ENCODE measurements at places on chromosomes 2 and 18.

DNA sequence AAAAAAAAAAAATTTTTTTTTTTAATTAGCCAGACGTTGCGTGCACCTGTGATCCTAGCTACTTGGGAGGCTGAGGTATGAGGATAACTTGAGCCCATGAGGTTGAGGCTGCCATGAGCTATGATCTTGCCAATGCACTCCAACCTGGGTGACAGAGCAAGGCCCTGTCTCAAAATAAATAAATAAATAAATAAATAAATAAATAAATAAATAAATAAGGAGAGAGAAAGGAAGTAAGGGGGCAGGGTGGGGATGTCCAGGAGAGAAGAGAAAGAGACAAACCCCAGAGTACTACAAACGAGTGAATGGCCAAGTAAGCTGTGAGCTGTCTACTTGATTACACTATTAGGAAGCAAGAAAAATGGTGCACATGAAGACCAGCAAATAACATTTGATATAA is 7.7 kb upstream of the PMAIP1 start:
- no peak for DNase-seq

- DNase-seq, result no peak
Measured at GRCh38 chr2:147027436-147027835, 817.4 kb upstream of the ACVR2A start.

DNA sequence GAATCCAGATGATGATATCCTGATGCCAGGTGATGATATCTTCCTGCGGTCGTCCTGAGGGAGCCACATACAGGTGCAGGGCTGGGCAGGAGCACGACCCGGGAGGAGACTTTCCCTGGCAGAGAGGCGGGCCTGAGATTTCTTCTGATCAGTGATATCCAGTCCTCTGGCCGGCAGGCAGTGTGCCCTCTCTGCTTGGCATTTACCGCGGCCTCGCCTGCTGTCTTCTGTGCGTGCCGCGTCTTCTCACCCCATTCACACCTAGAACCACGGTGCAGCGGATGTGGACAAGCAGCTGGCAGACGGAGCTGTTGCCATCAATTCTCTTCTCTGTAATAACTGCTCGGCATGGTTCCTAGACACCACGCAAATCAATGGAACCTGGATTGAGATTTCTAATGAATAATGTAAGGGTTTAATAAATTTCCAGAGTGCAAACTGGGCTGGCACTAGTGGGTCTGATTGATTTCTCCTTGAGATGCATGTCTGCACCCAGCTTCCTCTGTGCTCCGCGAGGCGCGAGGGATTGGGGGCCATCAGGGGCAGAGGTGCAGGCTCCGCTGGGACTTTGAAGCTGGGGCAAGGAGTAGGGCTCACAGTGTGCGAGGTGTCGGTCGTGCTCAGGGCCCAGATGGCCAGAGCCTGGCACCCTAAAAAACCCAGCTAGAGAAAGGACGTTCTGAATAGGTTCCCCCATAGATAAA is 208.9 kb upstream of the HDAC4 start:
- no peak for DNase-seq

- no peak for DNase-seq
Measured at GRCh38 chr18:44988821-44989587, 308.3 kb downstream of the SETBP1 start.

DNA sequence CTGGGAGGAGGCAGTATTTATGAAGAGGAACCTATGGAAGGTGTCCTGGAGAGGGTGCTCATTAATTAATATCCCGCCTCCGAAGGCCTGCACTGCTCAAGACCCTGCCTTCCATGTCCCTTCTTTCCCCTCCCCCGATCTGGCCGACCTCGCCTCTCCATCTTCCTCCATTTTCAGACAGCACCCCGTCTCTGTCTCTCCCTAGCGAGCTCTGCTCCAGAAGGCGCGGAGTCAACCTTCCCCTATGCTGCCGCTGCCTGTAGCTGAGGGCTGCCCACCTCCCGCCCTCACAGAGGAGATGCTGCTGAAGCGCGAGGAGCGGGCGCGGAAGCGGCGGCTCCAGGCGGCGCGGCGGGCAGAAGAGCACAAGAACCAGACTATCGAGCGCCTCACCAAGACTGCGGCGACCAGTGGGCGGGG is 1.1 kb upstream of the WBP1 start:
- no peak for DNase-seq

- no peak for DNase-seq
Measured at GRCh38 chr2:194745557-194746146, 911.4 kb upstream of the SLC39A10 start.

GRCh38 chr2:121778741-121779487 is 23.5 kb downstream of the TSN start:
- DNase-seq, result no peak

DNA sequence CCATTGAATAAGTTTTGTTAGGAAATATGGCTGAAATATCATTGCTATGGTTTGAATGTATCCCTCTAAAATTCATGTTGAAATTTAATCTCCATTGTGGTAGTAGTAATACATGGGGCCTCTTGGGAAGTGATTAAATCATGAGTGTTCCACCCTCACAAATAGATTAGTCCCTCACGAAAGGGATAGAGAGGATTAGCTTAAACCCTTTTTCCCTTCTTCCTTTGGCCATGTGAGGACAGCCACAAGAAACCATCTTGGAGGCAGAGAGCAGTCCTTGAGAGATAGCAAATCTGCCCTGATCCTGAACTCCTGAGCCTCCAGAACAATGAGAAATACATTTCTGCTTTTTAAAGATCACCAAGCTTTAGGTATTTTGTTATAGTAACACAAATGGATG is 274.2 kb downstream of the CDH19 start:
- no peak for DNase-seq

GRCh38 chr2:176554101-176555048 is 285.1 kb downstream of the MTX2 start:
- no peak for DNase-seq

DNA sequence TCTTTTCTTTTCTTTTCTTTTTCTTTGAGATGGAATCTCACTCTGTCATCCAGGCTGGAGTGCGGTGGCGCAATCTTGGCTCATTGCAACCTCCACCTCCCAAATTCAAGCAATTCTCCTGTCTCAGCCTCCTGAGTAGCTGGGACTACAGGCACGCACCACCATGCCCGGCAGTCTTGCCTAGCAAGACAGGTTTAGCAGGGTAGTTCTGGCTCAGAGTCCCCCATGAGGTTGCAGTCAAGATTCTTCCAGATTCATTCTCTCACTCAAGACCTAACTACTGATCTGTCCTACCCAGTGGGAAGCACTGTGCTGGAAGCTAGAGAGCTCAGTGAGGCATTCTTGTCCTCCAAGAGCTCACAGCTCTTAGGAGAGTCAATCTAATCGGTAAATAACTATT is 17.6 kb upstream of the ZAP70 start:
- no peak for DNase-seq

DNA sequence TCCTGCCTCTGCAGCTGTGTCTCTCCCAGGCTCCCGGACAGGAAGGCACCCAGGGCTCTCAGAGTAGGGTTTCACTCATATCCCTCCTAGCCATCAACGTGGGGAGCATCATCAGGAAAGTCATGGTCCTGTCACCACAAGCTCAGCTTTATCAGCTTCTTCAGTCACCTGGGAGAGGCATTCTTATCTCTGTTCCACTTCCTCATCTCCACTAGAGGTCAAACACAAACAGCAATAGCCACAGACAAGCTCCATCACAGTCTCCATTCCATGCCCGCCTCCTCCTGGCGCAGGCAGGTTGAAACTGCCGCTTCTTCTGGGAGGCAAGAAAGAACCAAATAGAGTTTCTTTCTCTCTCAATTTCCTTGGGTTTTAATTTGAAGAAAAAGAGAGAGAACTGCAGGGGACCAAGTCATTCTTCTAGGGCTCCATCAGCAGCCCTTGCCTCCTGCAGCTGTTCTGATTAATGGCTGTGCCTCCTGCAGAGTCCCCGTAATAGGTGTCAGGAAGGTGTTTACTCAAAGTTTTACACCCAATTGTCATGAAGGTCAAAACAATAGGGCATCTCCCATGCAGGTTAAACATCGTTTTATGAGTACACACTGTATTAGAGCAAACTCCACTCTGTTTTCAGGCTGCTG is 377.9 kb downstream of the TMEM182 start:
- DNase-seq, result no peak

GRCh38 chr2:209761566-209761965 is 10.1 kb upstream of the UNC80 start:
- no peak for DNase-seq

DNA sequence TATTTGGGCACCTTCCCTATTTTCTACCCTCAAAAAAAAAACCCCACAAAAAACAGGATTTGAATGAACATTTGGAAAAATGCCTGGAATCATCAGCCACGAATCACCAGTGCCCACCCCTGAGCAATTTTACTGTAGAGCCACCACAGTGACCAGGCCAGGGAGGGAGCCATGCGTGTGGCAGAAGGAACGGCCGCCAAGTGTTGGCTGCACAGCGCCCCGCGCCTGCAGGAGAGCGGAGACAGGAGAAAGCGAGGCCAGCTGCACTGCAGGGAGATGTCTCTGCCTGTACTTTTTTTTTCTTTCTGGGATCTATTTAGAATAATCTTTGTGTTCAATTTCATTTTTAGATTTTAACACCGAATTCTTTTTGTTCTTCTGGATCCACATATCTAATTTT is 269.3 kb upstream of the RAB12 start:
- no peak for DNase-seq

GRCh38 chr2:23055251-23055650 is 329.7 kb upstream of the KLHL29 start:
- no peak for DNase-seq

DNA sequence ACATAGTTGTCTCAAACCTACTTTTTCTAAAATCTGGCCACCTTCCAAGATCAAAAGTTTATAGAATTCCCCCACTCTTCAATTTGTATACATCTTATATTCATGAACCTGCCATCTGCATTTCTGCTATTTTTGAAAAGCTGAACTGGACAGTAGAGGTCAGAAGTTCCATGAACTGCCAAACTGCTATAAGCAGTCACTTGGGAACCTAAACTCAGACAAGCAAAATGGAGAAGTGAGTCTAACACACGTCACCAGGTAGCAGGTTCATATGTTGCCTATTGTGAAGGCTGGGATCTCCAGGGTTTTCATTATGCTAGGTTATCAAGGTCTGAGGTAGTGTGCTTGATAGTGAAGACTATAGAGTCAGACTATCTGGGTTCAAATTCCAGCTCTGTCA is 2.0 kb upstream of the MYO1B start:
- no peak for DNase-seq

- DNase-seq, result no peak
Measured at GRCh38 chr2:39874236-39874635, 95.2 kb upstream of the THUMPD2 start.

DNA sequence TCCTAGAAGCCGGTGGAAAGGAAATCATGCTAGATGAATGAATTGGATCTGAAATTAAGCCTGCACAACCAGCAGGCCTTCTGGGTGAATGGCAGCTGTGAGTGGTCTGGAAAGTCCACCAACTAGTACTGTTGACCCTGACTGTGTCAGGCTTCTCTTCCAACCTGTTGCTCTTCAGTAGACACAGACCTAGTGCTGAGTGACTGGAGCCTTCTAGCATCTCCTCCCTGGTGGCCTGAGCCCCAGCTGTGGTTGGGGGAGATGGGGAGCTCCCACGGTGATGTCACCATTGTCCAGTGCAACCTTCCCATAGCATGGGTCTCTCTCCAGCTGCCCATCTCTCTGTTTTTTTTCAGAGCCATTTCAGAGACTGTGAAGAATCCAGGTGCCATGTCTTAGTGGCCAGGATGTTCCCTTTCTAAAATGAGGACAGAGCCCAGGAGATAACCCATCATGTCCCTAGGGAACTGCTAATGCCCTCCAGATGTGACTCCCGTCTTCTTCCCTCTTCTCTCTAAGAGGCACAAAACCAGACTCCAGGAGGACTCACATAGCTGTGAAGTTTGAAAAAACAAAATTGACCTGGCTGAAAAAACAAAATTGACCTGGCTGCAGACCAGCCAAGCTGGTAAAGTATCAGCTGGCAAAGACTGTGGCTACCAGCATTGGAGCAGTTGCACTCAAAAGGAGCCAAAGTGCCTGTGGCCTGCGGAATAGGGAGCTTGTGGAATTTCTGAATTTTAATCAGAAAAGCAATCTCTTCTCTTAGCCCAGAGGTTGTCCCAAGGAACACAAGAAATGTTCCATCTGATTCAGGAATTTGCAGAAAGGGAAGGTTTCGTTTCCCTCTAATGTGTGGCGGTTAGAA is 67.4 kb upstream of the RPL31 start:
- DNase-seq, result no peak

- no peak for DNase-seq
Measured at GRCh38 chr2:64771737-64772136, 118.0 kb upstream of the SERTAD2 start.

DNA sequence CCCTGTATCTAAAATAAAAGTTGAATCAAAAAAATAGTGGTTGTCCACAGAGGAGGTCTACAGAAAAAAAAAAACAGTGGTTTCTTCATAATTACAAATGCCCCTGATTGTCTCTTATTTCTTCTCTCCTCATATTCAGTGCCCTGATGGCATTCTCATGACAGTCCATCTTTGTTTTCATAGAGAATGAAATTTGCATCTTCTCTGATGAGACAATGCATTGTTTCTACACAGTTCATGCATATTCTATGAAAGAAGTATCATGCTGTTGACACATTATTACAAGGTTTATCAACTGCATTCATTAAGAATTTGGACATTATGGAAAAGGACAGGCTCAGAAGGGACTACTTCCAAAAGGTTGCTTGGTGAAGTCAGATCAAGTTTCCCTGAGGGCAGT is 59.5 kb downstream of the LHCGR start:
- DNase-seq, result no peak

GRCh38 chr18:28581521-28582071 is 404.7 kb upstream of the CDH2 start:
- no peak for DNase-seq

GRCh38 chr2:240304746-240305161 is 130.7 kb upstream of the GPC1 start:
- no peak for DNase-seq

- no peak for DNase-seq
Measured at GRCh38 chr2:236959876-236960275, 125.8 kb upstream of the COPS8 start.

DNA sequence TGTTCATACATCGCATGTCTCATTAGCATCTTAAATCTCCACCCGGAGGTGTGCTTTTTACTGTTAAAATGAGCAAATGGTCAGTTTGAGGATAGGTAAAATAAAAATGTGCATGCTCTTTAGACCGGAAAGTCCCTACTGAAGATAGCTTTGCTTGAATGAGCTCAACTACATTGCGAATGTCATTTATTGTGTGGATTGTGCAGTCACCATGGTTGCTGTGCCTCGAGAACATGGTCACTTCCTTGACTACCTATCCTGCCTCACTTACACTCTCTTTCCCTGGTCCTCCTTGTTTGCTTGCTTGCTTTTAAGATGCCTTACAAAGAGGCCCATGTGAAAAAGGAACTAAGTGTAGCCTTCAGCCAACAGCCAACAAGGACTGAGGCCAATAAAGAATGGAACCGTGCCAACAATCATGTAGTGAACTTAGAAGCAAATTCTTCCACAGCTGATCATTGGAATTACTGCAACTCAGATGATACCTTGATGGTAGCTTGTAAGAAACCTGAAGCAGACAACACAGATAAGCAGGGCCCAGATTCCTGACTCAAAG is 72.2 kb upstream of the BARD1 start:
- DNase-seq, result no peak

GRCh38 chr18:20996418-20996817 is 115.2 kb downstream of the ROCK1 start:
- DNase-seq, result no peak

GRCh38 chr2:188610827-188611226 is 319.2 kb downstream of the GULP1 start:
- no peak for DNase-seq

Measured in stimulated activated CD4-positive, alpha-beta T cell treated with anti-CD3 and anti-CD28 coated beads, Interleukin-1b, Interleukin-23, amount 100 ng/mL, for 1 hour (primary cell).